ENCODE measurements at places on chromosomes 5 and 9.
A peak's percentile ranks its signal among the peaks of the same experiment; 100 is the strongest.

GRCh38 chr9:126939821-126940221, 25.2 kb downstream of the RALGPS1 start:
- no peak for DNase-seq

DNA sequence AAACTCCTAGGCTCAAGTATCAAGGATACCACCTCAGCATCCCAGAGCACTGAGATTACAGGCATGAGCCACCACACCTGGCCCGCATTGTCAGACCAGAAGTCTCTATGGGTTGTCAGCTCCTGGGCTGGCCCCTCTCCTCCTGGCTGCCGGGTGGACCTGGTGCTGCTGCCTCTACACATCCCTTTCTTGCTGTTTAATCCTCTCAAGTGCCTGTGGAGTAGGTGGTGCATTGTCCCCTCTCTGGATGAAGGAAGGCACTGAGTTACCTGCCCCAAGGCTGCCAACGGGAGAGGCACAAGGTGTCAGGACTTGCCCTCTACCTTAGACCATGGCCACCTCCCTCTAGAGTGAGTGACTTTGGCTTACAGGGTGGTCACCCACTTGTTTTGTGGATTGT, 37.4 kb downstream of the PHF2 start:
- DNase-seq = no peak

GRCh38 chr9:138050472-138051330, 173.1 kb downstream of the CACNA1B start:
- DNase-seq = no peak

- DNase-seq = peak; percentile 14
These were observed 3.2 kb upstream of the BAAT start for GRCh38 chr9:101387871-101388506.

DNA sequence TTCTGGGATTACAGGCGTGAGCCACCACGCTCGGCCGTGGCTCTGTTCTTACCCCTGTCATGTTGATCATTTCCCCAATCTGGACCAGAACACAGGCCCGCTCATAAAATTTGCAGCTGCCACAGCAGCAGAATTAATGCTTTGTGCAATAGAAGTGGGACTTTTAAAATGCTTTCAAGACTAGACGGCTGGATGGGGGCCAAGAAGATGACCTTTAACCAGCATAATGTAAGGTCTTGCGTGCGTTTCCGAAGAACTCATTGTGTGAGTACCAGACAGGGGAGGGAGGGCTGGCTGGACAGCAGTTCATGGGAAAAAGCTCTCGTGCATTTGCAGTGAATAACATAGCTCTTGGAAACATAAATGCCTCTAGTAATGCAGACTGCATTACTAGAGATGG, 3.5 kb upstream of the WDR38 start:
- no peak for DNase-seq

- DNase-seq = peak; percentile 72
These were observed 50.3 kb downstream of the SLC22A5 start for GRCh38 chr5:132419502-132420468.

- no peak for DNase-seq
These were observed 92.7 kb downstream of the TRIO start for GRCh38 chr5:14235872-14236271.

GRCh38 chr9:129458155-129458661, 162.7 kb downstream of the C9orf50 start:
- peak; percentile 65 for DNase-seq

GRCh38 chr9:97501177-97501971, at the start of gene TMOD1:
Gene TMOD1 (plus strand): TSS chr9:97501666. CDS start chr9:97524189, 22,523 bp downstream.
- DNase-seq = peak; percentile 42

- DNase-seq = no peak
These were observed 219.7 kb downstream of the TRPM3 start for GRCh38 chr9:70901746-70902145.

- no peak for DNase-seq
These were observed 526.0 kb downstream of the ZNF608 start for GRCh38 chr5:124220418-124220817.

GRCh38 chr9:4301971-4302427, 2.1 kb upstream of the GLIS3 start:
- peak; percentile 17 for DNase-seq

GRCh38 chr5:82664732-82665131, 386.6 kb upstream of the RPS23 start:
- no peak for DNase-seq

- DNase-seq = no peak
These were observed 125.4 kb downstream of the C5orf15 start for GRCh38 chr5:133842846-133843611.

- DNase-seq = peak; percentile 69
These were observed 21.6 kb downstream of the NEUROG1 start for GRCh38 chr5:135514116-135514515.

DNA sequence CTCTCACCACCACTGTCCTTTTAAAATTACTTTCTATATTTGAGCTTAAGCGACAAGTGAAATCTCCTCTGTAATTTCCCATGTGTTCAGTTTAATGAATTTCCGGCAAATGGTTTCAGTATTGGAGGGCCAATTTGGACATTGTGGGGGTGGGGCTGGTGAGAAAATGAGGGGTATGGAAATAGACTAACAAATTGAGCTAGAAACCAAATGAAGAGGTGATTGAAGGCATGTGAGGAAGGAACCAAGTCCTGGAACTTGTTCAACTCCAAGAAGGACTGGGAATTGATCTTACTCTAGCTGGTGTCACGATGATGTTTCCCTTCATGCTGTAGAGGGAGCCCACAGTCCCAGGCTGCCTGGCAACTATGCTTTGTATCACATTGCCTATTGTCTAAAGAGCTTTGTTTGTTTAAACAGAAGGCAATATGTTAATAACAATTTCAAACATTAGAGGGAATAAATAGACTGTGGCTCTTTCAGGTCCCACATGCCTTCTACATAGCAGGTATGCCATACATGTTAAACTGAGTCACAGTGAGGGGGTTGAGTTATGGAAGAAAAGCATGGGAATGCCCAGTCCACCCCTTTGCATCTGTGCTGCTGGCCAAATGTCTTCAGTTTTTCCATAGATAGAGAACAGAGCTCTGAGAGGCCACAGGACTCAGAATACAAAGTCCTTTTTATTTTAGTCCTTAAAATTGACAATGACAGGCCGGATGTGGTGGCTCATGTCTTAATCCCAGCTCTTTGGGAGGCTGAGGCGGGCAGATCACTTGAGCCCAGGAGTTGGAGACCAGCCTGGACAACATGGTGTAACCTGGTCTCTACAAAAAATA, 25.0 kb upstream of the MATR3 start:
- DNase-seq = no peak

DNA sequence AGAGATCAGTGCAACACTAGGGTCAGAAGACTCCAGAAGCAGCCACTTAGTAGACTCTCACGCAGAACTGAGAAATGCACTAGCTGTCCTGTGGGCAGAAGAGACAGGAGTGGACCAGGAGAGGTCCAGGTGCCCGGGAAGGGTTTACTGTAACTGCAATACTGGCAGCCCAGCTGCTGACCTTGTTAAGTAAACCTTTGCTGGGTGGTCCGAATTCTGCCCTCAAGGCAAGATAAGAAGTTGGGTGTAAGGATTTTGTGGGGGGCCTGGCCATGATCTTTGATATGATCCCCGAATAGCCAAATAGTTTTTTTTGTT, 91.3 kb downstream of the PDE6A start:
- no peak for DNase-seq

- DNase-seq = no peak
These were observed 182.2 kb upstream of the ISL1 start for GRCh38 chr5:51201024-51201423.

DNA sequence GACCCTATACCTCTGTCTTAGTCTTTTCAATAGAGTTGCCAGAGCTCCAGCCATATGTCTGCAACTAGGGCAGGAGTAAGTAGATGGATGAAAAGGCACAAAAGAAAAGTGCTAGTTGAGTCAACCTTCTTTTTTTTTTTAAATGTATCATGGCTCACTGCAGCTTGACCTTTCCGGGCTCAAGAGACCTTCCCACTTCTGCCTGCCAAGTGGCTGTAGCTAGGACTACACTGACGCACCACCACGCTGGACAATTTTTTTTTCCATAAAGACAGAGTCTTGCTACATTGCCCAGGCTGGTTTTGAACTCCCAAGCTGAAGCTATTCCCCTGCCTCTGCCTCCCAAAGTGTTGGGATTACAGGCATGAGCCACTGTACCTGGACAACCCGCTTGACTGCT, 27.3 kb downstream of the FOXE1 start:
- no peak for DNase-seq

GRCh38 chr5:116824751-116825438, 250.3 kb upstream of the SEMA6A start:
- no peak for DNase-seq

- DNase-seq = no peak
These were observed 323.4 kb downstream of the CHSY3 start for GRCh38 chr5:130227699-130228098.

DNA sequence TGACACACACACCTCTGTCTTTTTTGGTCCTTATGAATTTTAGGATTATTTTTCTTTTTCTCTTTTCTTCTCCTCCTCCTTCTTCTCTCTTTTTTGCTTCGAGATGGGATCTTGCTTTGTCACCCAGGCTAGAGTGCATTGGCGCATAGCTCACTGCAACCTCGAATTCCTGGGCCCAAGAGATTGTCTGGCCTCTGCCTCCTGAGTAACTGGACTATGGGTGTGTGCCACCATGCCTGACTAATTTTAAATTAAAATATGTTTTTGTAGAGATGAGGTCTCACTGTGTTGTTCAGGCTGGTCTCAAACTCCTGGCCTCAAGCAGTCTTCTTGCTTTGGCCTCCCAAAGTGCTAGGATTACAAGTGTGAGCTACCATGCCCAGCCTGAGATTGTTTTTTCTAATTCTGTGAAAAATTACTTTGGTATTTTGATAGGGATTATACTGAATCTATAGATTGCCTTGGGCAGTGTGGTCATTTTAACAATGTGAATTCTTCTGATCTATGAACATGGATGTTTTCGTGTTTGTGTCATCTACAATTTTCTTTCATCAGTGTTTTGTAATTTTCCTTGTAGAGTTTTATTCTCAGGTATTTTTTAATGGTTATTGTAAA, 7.7 kb downstream of the AHRR start:
- no peak for DNase-seq

DNA sequence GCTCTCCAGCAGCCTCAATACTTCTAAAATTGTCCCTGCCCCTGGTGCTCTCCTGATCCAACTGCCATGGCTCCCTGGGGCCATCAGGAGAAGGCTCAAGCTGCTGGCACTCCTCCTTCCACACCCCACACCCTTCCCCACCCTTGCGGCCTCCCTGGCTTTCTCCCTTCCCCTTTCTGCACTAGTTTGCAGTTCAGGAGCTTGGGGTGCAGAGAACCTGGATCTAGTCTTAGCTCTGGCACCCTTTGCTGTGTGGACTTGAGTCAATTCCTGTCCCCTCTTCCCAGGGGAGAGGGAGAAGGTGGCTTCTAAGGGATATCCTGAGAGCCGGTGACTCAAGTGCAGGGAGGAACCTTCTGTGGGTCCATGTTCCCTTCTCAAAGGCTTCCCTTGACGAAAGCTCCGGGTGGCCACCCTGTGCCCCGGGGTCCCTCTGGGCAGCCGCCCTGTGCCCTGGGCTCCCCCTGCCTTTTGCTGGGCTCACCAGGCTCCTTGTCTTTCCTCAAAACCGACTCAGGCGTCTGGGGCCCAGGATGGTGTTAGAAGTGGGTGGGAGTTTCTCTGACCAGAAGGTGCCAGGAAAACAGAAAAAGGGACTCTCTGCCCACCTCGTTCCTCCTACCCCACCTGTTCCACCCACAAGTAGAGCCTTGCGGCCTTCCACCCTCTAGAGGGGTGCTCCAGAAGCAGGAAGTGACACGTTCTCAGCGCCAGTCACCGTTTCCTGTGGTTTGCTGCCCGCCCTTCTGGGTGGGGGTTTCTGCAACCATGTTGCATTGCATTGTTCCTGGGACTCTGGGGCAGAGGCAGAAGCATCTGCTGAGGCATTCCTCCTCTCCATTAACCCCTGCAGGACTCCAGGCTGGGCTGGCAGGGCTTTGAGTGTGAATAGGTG, 15.0 kb downstream of the GLIPR2 start:
- DNase-seq = peak; percentile 89

DNA sequence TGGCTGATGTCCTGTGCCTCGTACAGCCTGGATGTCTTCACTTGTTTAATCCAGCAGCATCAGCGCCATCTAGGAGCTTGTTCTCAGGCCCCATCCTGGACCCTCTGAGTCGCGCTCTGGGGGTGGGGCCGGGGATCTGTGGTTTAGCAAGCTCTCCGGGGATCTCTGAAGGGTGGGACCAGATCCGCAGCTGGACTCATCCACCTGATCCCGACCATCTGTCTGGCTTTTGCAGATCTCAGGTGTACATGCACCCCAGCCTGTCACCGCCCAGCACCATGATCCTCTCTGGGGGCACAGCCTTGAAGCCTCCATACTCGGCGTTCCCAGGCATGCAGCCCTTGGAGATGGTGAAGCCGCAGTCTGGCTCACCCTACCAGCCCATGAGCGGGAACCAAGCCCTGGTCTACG, 15.1 kb upstream of the POMT1 start:
- no peak for DNase-seq

GRCh38 chr5:122999947-123000563, 36.5 kb downstream of the PPIC start:
- peak; percentile 70 for DNase-seq

DNA sequence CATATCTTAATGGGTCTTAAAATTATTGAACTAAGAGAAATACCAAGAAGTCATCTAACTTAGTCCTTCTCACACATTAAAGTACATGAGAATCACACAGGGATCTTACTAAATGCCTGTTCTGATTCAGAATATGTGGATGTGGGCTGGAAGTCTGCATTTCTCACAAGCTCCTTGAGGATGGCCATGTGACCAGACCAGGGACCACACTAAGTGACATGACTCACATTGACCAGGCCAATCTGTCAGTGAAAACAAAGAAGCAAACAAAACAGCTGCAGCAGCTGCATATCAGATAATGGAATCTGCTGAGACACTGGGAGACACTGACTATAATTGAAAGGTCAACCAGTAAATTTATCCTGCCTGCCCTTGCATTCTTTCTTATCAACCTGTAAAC, 110.5 kb downstream of the ADAMTS12 start:
- no peak for DNase-seq

- no peak for DNase-seq
These were observed 20.9 kb downstream of the MORN5 start for GRCh38 chr9:122180633-122181032.

DNA sequence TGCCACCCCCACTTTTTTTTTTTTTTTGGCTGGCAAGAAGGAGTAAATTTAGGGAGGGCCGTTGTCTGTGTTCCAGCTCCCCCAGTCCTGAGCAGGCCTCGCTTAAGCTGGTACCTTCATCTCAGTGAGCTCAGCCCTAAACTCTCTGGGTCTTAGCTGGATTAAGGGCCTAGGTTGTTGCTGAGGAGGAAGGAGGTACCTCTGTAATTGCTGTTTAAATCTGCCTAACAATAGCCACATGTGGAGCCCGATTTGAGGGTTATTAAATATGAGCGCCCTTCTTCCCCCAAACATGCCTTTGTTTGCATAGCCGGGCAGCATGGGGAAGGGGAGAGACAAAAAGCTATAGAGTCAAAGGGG, 179.0 kb upstream of the PITX1 start:
- DNase-seq = no peak

GRCh38 chr9:104927216-104927911, 591 bp downstream of the ABCA1 start:
- peak; percentile 38 for DNase-seq

- DNase-seq = no peak
These were observed 56.0 kb upstream of the FAM174A start for GRCh38 chr5:100479079-100479688.
